ENCODE measurements at places on chromosomes 12 and 14. TPM values are rescaled to one million over a fixed set of nuclear protein-coding genes. Genes with fewer than 3 reads are reported as not detected.

The LYZ gene
- total RNA-seq, result 1.0 TPM

The STYK1 gene
- not detected for total RNA-seq

The CACNA2D4 gene
- total RNA-seq, result 7.1 TPM

The PIWIL1 gene
- not detected for total RNA-seq

The KRT3 gene
- total RNA-seq, result not detected

The RNASE3 gene
- not detected for total RNA-seq

The PLEKHH1 gene
- 0.15 TPM for total RNA-seq

The GALNT4 gene
- 8.8 TPM for total RNA-seq

- H3K27me3 ChIP-seq, result no peaks in the 10 kb centered on the region
- H3K27ac ChIP-seq, result no peak overlapping the region
- no peaks in the 10 kb centered on the region for H3K36me3 ChIP-seq
These were observed 142.0 kb downstream of the ETNK1 start for GRCh38 chr12:22766911-22767420.

DNA sequence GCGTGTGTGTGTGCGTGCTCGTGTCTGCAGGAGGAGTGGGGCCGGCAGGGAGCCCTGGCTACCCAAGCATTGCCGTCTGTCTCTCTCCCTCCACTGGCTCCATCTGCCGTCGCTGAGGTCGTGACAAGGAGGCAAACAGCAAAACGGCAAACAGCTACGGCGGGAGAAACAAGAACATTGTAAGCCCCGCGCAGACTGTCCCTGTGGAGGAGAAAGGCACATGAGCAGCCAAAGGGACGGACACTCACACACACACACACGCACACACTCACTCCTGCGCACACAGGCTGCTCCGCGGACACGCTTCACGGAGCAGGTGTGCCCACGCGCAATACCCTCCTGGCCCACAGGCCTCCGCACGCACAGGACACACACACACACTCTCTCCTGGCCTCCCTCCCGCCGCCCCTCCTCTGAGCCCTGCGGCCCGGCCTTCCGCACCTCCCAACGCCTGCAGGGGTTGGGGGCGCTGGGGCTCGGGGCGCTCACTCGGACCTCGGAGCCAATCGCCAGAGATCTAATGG, 905 bp downstream of the CISTR start:
- H3K27ac ChIP-seq, result no peak overlapping the region
- H3K4me3 ChIP-seq, result no peak overlapping the region
- no peaks in the 10 kb centered on the region for H3K36me3 ChIP-seq
- no peak for DNase-seq

- no peaks in the 10 kb centered on the region for H3K4me1 ChIP-seq
- H3K36me3 ChIP-seq, result peaks cover 3% of the 10 kb centered on the region
- H3K27me3 ChIP-seq, result no peaks in the 10 kb centered on the region
- no peak overlapping the region for H3K27ac ChIP-seq
- DNase-seq, result no peak
These were observed 42.0 kb downstream of the LGMN start for GRCh38 chr14:92706386-92706785.

DNA sequence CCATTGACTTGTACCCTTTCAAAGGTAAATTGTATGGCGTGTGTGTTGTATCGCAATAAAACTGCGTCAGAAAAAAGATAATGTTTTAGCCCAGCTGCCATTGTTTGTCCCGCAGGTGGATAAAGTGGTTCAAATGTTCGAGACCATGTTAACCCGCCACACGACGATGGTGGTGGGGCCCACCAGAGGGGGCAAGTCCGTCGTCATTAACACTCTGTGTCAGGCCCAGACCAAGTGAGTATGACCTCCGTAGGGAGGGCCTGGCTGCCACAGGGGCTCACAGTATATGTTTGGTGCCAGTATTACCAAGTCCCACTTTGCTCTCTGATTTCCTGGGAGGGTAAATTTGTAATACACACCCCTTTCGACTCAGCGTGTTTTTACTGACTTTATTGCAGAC, 96.9 kb downstream of the DNAH10 start:
- no peak for DNase-seq
- no peaks in the 10 kb centered on the region for H3K36me3 ChIP-seq
- H3K4me1 ChIP-seq, result no peaks in the 10 kb centered on the region
- no peak overlapping the region for H3K4me3 ChIP-seq

DNA sequence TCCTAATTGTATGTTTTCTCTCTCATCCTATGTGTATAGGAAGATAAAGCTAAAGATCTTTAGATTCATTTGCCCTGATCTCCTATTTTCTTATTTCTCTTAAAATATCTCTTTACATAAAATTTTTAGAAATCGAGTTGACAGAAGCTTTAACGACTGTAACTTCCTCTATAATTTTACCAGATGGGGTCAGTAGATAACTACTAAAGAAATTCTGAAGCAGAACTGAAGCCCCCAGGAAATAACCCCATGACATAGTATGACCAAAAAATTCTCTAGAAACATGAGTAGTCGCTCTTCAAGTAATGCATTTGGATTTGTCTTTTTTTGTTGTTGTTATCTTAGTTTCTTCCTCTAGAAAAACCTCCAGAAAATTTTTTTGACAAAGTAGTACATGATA, 288.0 kb downstream of the ERC1 start:
- H3K36me3 ChIP-seq, result no peaks in the 10 kb centered on the region
- DNase-seq, result no peak
- H3K4me1 ChIP-seq, result peaks cover 3% of the 10 kb centered on the region
- H3K4me3 ChIP-seq, result no peak overlapping the region
- H3K27ac ChIP-seq, result no peak overlapping the region

- no peak overlapping the region for H3K4me3 ChIP-seq
- H3K27ac ChIP-seq, result no peak overlapping the region
- no peaks in the 10 kb centered on the region for H3K27me3 ChIP-seq
These were observed 92.3 kb upstream of the SCAF11 start for GRCh38 chr12:46082490-46083200.

- H3K4me3 ChIP-seq, result no peak overlapping the region
- peaks cover 8% of the 10 kb centered on the region for H3K4me1 ChIP-seq
- DNase-seq, result peak; percentile 49
These were observed 5.5 kb upstream of the ZNF740 start for GRCh38 chr12:53174881-53175491.

GRCh38 chr12:34400986-34401658, 378.8 kb downstream of the ALG10 start:
- H3K36me3 ChIP-seq, result no peaks in the 10 kb centered on the region
- no peak for DNase-seq

GRCh38 chr12:15706010-15706676, 83.0 kb downstream of the EPS8 start:
- H3K4me1 ChIP-seq, result no peaks in the 10 kb centered on the region
- H3K4me3 ChIP-seq, result no peak overlapping the region
- H3K36me3 ChIP-seq, result no peaks in the 10 kb centered on the region
- H3K27me3 ChIP-seq, result no peaks in the 10 kb centered on the region
- H3K27ac ChIP-seq, result no peak overlapping the region

GRCh38 chr12:121455766-121456420, 56.0 kb downstream of the RNF34 start:
- peaks cover 9% of the 10 kb centered on the region for H3K4me1 ChIP-seq
- no peak overlapping the region for H3K4me3 ChIP-seq
- no peak overlapping the region for H3K27ac ChIP-seq

DNA sequence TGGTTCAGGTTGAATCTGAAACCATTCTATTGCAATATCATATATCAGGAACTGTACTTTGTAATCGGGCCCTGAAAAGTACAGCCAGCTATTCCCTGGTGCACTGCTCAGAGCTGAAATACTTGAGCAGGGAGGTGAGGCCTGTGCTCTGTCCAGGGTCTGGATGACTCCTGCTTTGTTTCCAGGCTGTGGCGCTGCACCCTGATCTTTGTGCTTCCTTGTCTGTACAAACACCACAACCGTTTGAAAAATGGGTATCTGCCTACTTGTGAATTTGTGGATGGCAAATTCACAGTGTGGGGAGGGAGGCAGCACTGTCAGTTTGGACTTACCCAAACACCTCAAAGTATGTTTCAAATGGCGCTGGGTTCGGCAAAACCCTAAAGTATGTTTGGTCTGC, 155.4 kb upstream of the FAR2 start:
- no peak overlapping the region for H3K27ac ChIP-seq
- peaks cover 3% of the 10 kb centered on the region for H3K27me3 ChIP-seq
- no peaks in the 10 kb centered on the region for H3K36me3 ChIP-seq
- no peak for DNase-seq
- H3K4me1 ChIP-seq, result no peaks in the 10 kb centered on the region

DNA sequence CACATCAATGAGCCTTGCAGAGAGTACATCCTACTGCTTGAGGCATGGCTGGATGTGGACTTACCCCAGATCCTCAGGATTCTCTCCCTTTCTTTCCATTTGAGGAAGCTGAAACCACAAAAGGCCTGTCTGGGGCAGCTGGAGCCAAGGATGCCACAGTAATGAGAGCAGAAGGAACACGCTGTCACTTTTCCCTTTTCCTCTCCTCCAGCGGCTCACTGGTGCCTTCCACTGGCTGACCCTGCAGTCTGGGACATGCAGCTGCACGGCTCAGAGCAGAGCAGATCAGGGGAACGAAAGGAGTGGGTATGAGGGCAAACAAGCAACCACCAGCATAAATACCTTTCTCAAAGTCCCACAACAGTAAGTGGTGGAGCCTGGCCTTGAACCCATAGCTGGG, 78.2 kb downstream of the GAS2L3 start:
- DNase-seq, result no peak
- no peaks in the 10 kb centered on the region for H3K4me1 ChIP-seq
- no peak overlapping the region for H3K27ac ChIP-seq
- H3K36me3 ChIP-seq, result no peaks in the 10 kb centered on the region
- H3K4me3 ChIP-seq, result no peak overlapping the region

DNA sequence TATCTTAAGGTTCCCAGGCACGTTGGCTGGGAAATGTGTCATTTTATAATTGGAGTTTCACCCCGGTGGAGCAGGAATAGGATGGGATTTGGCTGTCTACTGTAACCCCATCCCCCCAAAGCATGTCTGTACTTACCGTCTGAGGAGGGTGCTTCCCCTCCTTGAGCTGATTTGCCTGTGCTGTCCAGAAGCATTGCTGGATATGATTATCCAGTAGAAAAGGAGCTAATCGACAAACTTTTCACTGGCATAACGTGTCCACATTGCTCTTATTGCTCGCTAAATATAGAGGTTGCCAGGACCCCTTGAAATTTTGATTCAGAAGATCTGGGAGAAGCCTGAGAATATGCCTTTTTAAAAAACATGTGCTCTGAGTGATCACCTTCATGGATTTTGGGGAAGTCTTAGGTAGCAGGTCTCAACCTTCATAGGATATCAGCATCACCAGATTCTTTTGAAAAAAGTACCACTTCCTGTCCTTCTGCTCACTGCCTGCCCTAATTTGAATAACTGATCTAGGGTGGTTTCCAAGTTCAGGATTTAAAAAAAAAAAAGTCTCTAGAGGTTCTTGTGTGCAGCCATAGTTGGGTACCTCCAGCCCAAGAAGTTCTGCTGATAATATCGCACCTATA, 80.4 kb upstream of the KCNA1 start:
- DNase-seq, result peak; percentile 88
- H3K36me3 ChIP-seq, result no peaks in the 10 kb centered on the region
- H3K27ac ChIP-seq, result peak overlapping the region; percentile 71
- no peaks in the 10 kb centered on the region for H3K27me3 ChIP-seq
- peaks cover 62% of the 10 kb centered on the region for H3K4me1 ChIP-seq

GRCh38 chr14:54435500-54435981, 5.6 kb downstream of the CNIH1 start:
- H3K4me1 ChIP-seq, result peaks cover 56% of the 10 kb centered on the region
- H3K27ac ChIP-seq, result peak overlapping the region; percentile 45
- H3K27me3 ChIP-seq, result no peaks in the 10 kb centered on the region
- peak; percentile 53 for DNase-seq
- peaks cover 26% of the 10 kb centered on the region for H3K36me3 ChIP-seq
- H3K4me3 ChIP-seq, result peak overlapping the region; percentile 52

GRCh38 chr12:111590552-111590951, 8.6 kb downstream of the ATXN2 start:
- H3K27ac ChIP-seq, result no peak overlapping the region
- H3K27me3 ChIP-seq, result no peaks in the 10 kb centered on the region
- no peaks in the 10 kb centered on the region for H3K36me3 ChIP-seq
- H3K4me3 ChIP-seq, result no peak overlapping the region

DNA sequence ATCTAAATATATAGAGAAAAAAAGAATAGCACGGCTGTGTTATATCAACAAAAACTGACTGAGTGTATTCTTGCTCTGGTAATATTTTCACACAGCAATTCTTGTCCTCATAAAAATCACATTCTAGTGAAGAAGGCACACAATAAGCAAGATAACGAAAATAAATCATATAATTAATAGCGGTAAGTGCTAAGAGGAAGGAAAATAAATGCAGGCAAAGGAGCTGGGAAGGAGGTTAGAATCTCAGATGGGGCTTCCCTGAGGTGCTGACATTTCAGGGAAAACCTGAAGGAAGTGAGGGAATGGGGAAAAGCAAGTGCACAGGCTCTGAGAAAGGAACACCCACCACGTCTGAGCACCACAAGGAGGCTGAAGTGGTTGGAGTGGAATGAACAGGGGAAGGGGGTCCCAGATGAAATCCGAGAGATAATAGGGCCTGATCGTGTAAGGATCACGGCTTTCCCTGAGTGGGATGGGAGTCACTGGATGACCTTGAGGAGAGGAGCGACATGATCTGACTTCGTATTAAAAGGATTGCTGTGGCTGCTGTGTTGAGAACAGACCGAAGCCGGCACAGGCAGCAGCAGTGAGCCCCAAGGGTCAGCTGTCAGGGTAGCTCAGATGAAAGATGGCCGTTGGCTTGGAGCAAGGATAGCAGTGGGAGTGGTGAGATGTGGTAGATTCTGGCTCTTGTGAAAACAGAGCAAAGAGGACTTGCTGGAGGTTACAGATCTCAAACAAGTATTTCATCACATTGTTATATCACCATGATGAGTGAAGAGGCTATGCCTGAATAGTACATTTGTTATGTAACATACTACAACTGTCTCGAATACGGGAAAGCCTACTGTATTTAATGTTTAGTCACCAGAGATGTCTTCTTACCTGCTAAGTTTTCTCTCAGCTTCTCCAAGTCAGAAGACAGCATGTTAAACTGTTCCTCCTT, 67.1 kb upstream of the VPS33A start:
- H3K4me3 ChIP-seq, result no peak overlapping the region
- H3K36me3 ChIP-seq, result peaks cover 32% of the 10 kb centered on the region
- H3K27me3 ChIP-seq, result no peaks in the 10 kb centered on the region
- H3K27ac ChIP-seq, result no peak overlapping the region
- peaks cover 4% of the 10 kb centered on the region for H3K4me1 ChIP-seq

DNA sequence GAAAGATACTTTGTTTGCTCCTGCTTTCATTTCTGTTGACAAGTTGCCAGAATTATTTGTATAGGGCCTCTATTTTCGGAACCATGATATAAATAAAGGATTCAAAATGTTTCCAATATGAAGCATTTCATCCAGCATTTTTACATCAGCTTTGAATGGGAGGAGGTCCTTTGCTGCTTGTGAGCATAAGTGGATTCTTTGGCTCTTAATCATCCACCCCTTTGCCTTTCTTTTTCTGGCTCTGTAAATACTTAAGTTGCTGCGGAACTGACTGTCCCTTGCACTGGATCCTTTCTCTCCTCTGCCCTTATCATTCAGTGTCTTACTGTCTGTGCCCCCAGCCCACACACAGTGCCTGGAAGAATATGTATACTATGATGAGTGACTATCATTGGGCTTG, 357.3 kb upstream of the RGS6 start:
- H3K27ac ChIP-seq, result no peak overlapping the region
- H3K4me3 ChIP-seq, result no peak overlapping the region
- peaks cover 8% of the 10 kb centered on the region for H3K4me1 ChIP-seq

Measured in CD4-positive, CD25-positive, alpha-beta regulatory T cell (primary cell).